HFFc6 (cell line): ENCODE measurements at places on chromosomes 16 and 17.

DNA sequence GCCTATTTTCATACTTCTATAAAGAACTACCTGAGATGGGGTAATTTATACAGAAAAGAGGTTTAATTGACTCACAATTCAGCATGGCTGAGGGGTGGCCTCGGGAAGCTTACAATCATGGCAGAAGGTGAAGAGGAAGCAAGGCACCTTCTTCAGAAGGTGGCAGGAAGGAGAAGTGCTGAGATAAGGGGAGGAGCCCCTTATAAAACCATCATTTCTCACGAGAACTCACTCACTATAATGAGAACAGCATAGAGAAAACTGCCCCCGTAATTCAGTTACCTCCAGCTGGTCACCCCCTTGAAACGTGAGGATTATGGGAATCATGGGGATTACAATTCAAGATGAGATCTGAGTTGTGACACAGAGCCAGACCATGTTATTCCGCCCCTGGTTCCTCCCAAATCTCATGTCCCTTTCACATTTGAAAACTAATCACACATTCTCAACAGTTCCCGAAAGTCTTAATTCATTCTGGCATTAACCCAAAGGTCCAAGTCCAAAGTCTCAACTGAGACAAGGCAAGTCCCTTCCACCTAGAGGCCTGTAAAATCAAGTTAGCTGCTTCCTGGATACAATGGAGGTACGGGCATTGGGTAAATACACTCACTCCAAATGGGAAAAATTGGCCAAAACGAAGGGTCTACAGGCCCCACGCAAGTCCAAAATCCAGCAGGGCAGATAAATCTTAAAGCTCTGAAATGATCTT lies 237.7 kb downstream of the CDH13 start:
- no peak for DNase-seq

DNA sequence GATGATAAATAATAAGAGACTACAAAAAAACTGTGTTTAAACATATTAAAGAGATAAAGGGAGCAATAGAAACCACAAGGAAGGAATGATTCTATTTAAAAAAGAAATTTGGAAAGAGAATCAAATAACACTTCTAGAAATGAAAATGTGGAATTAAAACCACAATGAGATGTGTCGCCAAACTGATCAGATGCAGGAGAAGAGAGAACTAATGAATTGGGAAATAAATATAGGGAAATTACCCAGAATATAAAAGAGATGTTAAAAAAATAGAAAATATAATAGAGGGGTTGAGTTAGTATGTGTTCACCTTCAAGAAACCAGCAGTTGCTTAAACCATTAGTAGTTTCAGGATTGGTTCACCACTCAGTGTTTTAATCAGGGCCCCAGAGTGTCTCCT lies 48.7 kb upstream of the ADORA2B start:
- no peak for DNase-seq

DNA sequence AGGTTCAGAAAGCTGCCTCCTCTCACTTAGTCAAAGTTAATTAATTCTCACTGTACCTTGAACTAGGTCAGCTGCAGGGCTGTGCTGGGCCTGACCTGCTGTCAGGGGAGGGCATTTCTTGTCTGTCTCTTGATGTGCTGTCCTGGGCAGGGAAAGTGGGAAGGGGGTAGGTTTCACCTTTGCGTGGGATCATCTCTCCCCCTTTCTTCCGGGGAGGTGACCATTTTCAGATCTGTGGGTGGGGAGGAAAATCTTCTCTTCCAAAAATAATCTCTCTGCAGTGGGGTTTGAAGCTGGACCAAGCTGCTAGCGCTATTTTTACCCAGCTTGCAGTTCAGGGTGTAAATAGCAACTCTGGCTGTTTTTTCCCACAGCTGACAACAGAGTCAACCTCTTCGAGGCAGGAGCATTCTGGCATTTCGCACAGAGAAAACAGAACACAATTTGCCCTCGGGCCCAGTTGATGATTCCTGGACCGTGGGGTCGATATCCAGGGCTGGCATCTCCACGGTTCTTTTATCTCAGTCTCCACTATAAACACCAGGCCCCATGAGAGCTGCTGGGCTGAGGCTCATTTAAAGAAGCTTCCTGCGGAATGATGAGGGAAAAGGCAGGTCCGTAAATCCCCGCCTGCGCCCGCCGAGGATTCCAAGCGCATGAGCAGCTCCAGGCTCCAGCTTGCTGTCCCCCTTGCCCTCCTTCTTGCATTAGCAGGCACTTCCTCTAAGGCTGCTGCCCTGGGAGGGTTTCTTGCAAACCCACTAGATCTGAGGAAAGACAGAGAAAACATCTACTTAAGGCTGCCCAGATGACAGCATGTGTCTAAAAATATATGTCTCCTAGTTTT lies 93.9 kb downstream of the YPEL2 start:
- peak; percentile 34 for DNase-seq

DNA sequence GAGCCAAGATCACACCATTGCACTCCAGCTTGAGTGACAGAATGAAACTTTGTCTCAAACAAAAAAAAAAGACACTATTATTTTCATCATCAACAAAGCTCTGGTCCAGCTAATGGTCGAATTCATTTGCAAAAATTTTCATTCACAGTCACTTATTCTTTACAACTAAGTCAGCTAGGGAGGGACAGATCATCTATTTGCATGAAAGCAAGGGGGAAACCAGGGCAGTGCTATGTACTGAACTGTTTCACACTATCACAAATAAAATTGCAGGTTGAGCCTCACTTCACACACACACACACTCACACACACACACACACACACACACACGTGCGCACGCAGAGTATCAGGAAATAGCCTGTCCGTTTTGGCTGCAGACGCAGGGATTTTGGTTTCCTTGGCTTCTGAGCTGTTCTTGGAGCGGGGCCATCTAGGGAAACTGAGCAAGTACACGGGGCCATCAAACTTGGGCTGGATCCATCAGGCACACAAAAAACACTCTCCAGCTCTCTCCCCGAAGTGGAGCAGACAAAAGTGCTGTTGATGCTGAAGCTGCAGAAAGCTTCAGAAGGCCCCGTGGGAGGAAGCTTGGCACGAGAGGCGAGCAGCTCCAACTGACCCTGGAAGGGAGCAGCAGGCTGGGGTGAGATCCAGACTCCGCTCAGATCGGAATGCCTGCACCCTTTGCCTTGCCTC lies 44.3 kb upstream of the HELZ start:
- DNase-seq: no peak

DNA sequence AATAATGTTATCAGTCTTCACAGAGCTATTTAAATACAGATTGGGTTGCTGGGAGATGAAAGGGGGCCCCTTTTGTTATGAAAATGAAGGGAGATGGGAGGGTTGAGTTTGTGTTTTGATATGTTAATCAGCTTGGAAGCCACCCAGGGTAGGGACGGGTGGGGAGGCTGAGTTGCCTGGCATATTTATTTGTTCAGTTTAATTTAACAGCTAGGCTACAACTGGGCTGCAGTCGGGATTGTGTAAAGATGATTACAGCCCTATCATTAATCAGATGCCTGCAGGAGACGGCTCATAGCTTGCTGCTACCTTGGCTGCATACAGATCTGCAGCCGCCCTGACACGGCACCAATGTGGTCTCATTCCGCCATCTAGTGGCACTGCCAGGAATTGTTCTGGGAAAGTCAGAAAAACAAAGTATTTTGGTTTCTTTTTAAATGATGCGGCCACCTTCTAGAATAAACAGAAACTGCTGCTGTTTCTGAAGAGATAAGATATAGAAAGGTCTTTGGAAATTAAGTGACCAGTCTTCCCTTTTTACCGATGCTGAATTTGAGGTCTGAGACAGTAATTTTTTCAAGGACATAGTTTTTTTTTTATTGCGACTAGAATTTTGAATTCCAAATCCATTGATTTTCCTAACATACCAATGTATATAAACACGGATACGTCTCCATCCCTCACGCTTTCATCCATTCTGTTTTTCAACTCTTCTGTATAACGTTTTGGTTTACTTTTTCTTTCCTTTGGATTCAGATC lies 458.0 kb upstream of the ASIC2 start:
- peak; percentile 55 for DNase-seq

DNA sequence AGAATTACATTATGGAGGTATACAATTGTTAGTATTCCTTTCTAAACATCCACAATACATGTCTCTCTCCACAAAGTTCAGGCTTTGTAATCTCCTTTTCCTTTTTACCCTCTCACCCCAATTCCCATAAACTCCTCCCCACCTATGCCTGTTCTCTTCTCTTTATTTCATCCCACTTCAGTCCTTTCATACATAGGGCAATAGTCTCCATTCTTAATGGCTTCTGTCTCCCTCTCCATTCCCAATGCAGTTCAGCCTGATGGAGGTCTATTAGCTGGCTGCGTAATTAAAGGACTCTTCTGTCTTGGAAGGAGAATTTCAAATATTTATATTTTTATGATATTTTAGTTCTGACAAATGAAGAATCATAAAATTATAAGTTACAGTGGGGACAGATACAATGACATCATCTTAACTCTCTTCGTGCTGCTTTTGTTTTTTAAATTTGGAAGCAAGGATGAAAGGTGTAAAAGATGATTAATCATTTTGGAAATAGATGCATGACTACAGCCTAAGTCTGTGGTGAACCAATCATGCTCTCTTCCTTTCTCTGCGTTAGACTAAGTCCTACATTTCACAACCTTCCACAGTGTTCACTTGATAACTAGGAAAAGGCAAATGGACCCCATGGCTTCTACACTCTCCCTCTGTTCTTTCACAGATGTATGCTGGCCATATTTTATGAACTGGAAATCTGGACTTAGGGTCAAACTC lies 11.2 kb upstream of the FAM20A start:
- DNase-seq: no peak

GRCh38 chr16:48862087-48862532 lies 252.1 kb upstream of the N4BP1 start:
- peak; percentile 13 for DNase-seq

GRCh38 chr17:12693640-12694039 lies 27.9 kb downstream of the MYOCD start:
- DNase-seq: peak; percentile 36

DNA sequence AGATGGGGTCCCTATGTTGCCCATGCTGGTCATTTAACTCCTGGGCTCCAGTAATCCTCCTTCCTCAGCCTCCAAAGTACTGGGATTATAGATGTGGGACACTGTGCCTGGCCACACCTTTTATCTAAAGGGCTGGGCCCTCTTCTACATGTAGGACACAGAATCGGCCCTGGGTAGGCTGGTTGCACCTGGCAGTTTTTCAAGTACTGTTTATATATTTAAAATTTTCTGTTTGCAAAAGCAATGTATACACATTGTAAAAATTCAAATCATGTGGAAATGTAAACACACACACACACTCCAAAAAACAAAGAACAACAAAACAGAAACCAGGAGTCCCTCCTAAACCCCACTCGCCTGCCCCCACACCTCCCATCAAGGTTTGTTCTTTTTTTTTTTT lies 28.1 kb upstream of the SIAH1 start:
- DNase-seq: no peak

GRCh38 chr16:27389272-27389961 lies 12.6 kb upstream of the IL21R start:
- DNase-seq: peak; percentile 22

DNA sequence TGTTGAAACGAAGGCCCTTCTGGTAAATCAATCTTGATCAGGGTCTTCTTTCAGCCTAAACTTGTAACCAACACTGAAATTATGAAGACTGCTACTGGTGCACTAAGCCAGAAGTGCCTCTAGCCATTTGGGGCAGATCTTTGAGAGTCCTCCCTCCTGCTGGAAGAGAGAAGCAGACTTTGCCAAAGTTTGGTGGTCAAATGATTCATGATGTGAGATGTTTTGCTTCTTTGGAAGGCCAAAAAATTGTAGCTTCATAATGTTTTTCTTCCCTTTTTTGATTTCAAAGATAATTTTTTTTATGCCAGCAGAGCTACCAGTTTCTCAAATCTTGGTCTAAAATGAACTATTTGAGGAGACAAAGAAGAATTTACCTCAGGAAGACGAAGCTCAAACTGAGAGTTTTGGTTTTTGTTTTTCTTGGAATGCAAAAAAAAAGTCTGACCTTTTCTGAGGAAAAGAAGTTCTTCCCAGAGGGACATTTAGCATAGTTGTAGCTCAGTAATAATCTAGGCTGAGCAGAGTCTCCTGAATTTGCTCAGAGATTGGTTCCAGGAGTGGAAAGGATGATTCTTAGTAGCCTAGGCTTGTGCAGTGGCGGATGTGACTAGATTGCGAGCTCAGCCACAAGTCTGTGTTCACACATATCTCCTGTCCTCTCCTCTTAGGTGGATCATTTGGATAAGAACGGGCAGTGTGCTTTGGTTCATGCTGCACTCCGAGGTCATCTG lies 50.9 kb downstream of the CYB561 start:
- DNase-seq: peak; percentile 85

GRCh38 chr16:66273053-66273452 lies 93.4 kb upstream of the CDH5 start:
- DNase-seq: no peak

GRCh38 chr16:55661941-55662643 lies 6.3 kb downstream of the SLC6A2 start:
- peak; percentile 66 for DNase-seq

- no peak for DNase-seq
These were observed 336.7 kb upstream of the ZFHX3 start for GRCh38 chr16:73384506-73385089.

DNA sequence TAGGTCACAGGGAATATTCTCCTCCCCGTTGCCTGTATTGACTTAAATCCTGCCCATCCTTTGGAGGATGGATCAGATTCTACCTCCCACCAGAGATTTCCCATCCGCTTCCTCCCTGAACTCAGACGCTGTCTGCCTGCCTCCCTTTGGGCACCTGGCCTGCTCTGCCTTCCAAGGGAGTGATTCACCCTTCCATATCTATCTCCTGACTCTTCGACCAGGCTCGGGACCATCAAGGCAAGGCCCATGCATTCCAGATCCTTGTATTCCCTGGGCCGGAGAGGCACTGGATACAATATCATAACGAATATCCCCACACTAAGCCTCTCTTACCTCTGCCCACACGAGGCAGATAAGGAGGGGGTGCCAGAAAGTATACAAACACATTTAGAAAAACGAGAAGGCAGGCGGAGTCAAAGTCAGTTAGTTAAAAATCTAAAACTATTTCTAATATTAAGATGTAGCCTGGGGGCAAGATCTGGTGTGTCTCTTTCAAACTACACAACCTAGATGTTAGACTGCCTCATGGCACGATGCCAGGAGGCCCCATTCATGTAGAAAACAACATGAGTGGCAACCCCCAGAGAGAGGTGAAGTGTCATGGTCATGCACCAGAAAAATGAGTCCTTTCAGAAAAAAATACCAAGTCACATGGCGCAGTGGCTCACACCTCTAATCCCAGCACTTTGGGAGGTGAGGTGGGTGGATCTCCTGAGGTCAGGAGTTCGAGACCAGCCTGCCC lies 9.2 kb downstream of the PMP22 start:
- DNase-seq: peak; percentile 47

GRCh38 chr17:4490637-4491061 lies 8.0 kb upstream of the SPNS2 start:
- DNase-seq: no peak

GRCh38 chr16:86016201-86016965 lies 117.4 kb downstream of the IRF8 start:
- DNase-seq: peak; percentile 55
